Pulmonary artery endothelial cell (primary cell): ENCODE measurements at places on chromosomes 3 and 15.

DNA sequence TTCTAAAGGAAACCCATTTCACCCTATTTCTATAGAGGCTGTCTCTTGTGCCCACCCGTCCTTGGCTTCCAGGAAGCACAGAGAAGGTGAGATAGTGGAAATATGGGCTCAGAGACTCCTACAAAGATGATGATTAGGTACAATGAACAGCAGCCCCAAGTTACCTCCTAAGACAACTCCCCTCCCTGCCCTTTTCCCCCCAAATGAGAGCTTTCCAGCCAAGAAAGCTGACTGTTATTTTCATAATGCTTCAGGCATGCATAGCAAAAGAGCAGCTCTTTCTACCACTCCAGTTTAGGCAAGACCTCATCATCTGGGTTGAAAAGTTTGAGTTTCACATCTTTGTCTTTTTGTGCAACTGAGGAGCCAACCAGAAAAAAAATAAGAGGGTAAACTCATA lies 248.8 kb upstream of the ADAMTS9 start:
- no peak for DNase-seq

DNA sequence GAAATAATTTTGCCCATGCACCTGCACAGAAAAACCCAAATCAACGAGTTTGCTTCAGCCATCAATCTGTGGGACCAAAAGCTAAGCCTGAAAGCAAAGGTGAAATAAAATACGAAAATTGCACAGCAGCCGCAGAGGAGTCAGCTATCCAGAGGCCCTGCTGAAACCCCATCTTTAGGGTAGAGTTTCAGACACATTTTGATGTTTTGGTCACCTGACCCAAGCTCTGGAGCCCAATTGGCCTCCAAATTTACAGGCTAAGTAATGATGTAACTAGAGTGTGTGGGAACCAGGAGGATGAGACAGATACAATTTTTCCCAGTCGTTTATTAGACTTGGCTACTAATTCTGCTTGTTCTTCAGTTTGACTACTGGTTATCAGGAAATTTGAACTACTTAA lies 308.6 kb upstream of the ATP11B start:
- no peak for DNase-seq

DNA sequence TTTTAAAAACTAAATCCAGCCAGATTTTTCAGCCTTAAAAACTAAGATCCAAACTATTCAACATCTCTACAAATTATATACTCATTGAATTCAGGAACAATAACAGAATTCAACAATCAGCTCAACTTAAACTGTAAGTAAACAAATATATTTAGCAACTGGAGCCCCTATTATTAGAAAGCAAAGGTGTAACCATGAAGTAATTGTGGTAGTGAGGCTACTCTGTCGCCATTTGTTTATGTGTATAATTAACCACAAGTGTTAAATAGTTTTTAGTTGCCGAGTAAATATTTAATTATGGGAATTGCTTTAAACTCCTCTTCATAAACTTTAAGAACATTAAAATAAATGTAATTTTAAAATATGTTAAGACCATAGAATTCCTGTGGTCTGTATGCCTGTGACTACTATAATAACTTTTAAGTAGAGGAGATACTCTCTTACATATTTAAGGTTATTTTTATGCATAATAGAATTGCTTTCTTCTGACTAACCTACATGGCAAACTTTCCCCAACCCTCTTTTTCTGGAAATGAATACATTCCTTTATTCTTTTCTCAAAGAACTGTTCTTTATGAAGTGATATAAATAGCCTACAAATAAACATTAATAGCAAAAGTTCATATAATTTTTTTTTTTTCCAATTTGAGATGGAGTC lies 51.2 kb downstream of the MFN1 start:
- DNase-seq: no peak

- no peak for DNase-seq
Observed at GRCh38 chr3:77536038-77536775, 496.3 kb downstream of the ROBO2 start.

DNA sequence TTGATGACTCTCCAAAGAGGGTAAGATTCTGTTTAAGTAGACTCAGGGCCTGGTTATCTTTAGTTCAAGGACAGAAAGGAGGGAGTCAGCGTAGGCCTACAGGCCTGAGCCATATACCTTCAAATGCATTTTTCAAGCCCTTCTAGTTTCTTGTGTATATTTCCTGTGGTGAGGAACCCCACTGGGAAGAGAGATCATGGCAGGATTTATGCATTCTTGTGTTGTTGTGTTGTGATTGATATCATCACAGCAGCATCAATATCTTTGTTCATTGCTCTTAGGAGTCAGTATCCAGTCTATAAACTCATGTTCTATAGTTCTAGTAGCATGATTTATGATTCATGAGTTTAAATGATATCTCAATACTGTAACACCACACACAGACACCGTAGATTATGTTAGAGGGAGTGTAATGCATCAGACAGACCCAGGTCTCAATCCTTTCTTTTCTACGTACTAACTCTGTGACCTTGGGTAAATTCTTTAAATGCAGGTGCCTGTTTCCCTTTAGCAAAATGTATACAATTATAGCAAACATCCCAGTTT lies 427.5 kb downstream of the PDCD6IP start:
- no peak for DNase-seq

- DNase-seq: no peak
Observed at GRCh38 chr3:43257850-43258249, 28.5 kb upstream of the SNRK start.

- DNase-seq: no peak
Observed at GRCh38 chr15:70153921-70154717, 56.4 kb upstream of the TLE3 start.

DNA sequence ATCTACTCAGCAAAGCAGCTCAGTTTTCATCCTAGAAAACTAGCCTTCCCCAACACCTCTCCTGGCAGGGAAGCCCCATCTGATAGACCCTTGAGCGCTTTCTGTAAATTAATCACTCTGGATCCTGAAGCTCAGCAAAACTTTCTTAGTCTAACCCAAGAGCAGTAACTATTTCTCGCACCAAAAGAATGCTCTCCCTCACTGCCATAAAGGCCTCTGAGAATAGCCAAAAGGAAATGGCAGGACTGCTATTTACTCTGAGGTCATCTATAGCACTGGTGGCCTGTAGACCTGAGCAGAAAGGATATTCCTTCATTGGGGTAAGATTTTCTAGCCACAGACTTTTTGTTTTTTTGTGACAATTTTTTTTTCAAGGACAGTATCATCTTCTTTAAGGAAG lies 345.8 kb upstream of the ADAMTS9 start:
- DNase-seq: no peak

GRCh38 chr15:53739651-53740050 lies 19.8 kb downstream of the WDR72 start:
- no peak for DNase-seq

DNA sequence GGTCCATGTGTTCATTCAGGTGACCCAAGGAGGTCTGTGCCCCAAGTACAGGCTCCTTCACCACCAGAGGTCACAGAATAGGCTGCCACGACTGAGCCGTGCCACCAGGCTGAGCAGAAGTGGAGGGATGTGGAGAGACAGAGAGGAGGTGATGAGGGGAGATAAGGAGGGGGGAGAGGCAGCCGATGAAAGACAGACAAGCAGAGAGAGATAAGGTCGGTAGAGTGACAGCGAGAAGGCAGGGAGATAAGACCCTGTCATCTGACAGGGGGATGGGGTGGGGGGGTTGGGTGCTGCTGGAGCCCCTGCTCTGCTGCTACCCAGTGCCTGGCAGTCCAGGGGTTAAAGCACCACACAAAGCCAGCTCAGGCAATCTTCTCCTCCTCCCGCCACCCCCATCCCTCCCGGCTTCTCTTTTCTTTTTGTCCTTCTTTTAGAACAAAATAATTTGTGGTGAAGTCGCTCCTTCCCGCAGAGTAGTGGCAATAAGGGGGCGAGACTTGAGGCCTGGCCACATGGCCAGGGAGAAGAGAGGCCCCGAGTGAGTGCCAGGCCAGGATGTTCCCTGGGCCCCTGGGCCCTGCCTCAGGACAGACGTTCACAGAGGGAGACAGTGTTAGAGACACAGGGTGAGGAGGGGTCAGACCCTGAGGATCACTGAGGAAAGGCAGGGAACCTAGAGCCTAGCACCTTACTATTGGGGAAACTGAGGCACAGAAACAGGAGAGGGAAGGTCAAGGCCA lies 67.9 kb downstream of the CACNA2D2 start:
- DNase-seq: no peak

DNA sequence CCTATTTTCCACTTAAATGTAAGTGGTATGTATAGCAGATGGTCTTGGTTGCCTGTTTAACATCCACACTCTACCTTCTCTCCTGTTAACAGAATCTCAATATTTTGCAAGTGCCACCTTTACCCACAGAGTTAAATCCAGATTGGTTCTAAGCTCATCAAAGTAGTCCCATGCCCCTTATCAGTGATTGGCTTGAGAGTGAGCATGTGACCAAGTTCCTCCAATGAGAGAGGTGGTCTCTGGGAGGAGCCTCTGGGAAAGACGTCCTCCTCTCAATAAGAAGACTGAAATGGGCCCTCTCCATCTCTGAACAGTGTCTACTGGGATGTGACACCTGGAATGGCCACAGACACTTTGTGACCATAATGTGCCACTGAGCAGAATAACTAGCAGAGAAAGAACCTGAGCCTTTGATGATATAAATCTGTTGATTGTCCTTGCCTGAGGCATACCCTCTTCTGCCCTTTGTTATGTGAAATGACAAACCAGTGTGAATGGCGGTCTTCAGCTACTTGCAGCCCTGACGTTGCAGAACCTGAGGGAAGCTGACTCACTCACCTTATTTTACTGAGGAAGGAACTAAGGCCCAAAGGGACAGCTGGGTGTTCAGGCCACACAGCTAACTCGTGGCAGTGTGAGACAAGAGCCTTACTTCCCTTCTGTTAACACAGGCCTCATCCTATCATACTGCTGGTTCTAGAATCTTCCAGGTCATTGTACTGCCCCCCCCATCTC lies 42.4 kb upstream of the LARS2 start:
- DNase-seq: no peak

DNA sequence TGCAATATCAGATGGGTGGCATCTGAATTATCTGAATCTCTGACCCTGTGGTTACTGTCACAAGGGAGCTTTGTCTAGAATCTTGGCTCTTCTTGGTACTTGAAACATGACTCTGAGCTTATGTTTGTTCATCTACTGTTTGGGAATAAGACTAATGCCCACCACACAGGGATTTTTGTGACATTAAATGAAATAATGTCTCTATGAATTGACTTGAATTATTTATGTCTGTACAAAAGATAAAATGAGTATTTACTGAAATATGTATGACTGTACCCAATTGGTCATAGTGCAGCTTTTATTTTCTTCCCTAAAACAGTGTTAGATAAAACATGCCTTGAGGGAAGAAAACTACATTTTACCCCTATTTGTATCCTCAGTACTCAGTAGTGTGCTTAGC lies 87.9 kb upstream of the ZPLD1 start:
- no peak for DNase-seq

DNA sequence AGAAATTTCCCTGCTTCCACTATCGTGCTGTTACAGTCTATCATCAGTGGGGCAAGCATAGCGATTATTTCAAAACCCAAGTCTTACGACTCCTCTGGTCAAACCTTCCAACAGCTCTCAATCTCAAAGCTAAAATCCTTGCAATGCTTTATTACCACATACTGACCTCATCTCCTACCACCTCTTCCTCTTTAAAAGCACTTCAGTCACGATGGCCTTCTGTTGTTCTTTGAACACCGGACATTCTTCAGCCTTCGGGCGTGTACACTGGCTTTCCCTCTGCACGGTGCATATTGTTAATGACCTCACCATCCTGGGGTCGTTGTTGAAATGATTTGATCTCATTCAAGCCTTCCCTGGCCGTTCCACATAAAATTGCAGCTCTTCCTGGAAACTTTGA lies 31.1 kb downstream of the MAGEL2 start:
- DNase-seq: no peak

DNA sequence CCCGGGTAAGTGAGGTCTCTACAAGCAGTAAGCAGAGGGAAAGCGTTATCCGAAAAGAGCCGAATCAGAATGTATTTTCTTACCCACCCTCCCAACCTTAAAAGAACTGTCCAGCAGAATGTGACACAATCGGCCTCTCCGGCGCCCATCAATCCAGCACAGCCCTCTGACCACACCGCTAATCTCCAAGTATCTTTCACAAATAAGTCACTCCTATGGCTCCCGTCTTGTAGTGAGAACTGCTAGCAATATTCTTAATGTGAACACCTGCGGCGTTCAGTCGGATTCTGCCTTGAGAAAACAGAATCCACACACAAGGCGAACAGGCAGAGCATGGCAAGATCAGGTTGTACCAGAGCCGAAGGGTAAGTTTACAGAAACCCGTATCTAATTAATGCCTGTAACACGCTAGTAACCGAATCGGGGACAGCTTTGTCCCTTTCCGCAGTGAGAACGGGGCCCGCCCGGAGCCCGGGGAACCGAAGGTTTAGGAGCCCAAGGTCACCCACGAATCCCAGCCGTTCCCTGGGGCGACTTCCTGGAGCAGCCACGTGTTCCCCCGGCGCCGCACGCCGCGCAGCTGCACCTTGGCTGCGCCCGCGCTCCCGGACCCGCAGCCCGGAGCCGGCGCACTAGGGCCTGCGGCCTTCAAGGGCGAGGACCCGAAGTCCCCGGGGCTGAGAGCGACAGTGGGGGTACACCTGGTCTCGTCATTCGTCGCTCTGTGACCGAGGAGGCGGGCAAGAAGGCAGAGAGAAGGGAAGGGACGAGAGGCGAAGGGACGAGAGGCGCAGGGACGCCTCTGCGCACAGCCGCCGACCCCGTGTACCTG lies 672 bp downstream of the TFRC start:
- no peak for DNase-seq

GRCh38 chr3:105505170-105505569 lies 138.5 kb downstream of the ALCAM start:
- DNase-seq: no peak

- DNase-seq: no peak
Observed at GRCh38 chr3:95923496-95924210, 890.7 kb upstream of the EPHA6 start.

DNA sequence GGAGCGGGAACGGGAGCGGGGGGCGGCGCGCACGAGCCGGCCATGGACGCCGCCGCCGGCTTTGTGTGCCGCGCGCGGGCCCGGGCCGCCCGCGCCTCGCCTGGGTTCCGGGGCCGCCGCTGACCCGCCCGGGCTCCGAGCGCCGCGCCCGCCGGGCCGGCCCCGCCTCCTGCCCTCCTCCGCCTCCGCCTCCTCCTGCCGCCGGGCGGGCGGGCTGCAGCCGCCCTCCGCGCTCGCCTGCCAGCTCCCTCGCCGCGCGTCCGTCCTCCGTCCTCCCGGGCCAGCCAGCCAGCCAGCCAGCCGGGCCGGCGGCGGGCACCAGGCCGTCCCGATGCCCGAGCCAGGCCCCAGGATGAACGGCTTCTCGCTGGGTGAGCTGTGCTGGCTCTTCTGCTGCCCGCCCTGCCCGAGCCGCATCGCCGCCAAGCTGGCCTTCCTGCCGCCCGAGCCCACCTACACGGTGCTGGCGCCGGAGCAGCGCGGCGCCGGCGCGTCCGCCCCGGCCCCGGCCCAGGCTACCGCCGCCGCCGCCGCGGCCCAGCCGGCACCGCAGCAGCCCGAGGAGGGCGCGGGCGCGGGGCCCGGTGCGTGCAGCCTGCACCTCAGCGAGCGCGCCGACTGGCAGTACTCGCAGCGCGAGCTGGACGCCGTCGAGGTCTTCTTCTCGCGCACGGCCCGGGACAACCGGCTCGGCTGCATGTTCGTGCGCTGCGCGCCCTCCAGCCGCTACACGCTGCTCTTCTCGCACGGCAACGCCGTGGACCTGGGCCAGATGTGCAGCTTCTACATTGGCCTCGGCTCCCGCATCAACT lies at the start of gene ABHD17C:
TSS of gene ABHD17C (plus strand) at position 212 of the 812 bp plus-strand sequence. CDS start at position 332, 120 bp downstream.
- DNase-seq: no peak
